ENCODE measurements at places on chromosomes 3 and 15.

DNA sequence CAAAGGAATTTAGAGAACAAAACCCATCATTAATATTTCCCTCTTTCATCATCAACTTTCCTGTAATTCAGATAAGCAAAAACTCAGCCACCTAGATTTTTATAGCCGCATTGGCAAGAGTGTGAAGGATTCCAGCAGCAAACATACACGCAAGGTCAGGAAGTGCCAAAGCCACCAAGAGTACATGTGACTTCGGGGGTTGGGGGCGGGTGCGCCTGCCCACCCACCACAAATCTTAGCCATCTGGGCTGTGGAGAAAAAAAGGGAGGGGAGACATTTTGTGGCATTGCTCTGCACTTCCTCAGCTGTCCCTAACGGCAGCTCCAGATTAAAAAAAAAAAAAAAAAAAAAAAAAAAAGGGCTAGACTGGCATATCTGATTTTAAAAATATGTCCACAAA, 148.4 kb downstream of the TNIK start:
- DNase-seq: no peak

DNA sequence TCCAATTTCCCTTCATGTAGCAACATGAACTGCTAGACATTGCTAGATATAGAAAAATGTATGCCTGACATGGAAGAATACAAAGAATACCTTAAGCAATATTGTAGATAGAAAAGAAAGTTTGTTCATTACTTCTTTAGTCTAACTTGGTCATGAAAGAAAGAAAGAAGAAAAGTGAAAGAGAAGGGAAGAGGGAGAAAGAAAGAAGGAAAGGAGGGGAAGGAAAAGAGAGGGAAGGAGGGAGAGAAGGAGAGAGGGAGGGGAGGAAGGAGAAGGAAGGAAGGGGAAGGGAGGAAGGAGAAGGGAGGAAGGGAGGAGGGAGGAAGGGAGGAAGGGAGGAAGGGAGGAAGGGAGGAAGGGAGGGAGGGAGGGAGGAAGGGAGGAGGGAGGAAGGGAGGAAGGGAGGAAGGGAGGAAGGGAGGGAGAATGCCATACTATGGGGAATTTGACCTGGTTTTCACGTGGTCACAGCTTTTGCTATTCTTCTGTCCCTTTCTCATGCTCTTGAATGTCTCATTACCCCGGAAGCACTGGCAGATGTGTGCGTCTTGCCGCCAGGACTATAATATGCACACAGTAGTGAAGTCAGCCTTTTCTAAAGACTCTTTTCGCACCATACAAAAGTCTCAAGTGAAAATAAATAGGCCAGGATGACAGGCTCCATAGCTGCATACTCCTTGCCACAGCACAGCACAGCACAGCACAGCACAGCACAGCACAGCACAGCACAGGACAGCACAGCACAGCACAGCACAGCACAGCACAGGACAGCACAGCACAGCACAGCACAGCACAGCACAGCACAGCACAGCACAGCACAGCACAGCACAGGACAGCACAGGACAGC, 78.2 kb downstream of the CHAC1 start:
- no peak for DNase-seq

- DNase-seq: no peak
Observed at GRCh38 chr3:51075221-51075775, 309.8 kb upstream of the MANF start.

DNA sequence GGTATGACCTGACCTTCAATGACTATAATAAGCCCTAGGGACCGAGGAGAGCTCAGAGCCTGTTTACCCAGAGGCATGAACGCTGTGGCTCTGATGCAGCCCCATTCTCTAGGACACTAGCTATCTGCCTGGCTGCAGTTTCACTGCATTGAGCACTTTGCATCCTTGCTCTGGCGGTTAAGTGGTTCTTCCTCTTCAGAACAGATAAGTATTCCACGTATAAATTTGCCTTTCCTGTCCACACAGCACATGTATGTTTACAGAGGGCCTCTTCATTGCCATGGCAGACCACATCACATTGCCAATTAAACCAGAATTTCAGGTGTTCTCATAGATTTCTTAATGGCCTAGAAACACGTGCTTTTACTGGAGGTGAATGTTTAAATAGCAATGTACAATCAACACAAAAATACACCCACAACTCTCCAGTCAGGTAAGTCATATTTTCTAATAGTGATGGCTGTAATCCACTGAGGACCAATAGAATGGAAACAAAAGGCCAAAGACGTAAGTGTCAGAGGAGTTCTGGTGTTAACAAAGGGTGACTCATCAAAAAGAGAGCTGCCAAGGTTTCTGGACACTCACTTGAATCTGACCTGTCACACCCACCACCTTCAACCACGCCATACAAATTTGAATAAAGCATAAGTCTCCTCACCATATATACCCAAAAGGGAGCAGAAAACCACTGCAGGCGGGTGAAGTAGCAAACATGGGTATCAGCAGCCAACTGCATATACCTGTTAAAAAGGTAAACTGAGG, 553.4 kb downstream of the OCA2 start:
- no peak for DNase-seq

GRCh38 chr3:93994056-93994455, 14.1 kb downstream of the ARL13B start:
- DNase-seq: no peak

DNA sequence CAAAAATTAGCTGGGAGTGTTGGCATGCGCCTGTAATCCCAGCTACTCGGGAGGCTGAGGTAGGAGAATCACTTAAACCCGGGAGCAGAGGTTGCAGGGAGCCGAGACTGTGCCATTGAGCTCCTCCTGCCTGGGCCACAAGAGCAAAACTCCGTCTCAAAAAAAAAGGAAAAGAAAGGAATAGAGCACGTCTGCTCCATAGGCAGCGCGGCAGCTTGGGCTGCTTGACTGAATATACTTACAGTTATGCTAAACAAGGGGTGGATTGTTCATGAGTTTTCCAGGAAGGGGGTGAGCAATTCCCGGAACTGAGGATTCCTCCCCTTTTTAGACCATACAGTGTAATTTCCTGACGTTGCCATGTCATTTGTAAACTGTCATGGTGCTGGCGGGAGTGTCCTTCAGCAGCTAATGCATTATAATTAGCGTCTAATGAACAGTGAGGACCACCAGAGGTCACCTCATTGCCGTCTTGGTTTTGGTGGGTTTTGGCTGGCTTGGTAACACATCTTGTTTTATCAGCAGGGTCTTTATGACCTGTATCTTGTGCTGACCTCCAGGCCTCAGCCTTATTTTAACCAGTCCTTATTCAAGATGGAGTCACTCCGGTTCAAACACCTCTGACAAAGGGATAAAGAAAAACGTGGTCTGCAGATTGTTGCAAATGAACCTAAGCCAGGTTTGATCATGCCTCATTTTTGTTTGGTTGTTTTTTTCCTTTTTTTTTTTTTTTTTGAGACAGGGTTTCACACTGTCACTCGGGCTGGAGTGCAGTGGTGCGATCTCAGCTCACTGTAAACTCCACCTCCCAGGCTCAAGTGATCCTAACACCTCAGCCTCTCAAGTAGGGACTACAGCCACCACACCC, 24.9 kb upstream of the SENP5 start:
- no peak for DNase-seq

DNA sequence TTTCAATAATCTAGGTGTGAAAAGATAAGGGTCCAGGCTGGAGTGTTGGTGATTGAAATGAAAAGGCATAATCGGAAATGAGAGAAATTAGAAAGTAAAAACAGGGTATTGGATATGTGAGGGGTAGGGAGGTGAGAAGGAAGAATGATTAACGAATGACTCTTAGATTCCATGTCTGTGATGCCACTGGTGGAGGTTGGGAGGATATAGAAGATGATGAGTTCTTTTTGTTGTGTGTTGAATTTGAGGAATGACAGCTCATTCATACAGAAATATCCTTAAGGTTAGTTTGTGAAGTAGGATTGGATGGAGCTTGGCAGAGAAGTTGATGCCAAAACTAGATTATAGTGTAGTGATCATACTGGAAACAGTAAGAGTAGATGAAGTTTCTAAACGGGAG, 72.2 kb upstream of the CCNL1 start:
- no peak for DNase-seq

DNA sequence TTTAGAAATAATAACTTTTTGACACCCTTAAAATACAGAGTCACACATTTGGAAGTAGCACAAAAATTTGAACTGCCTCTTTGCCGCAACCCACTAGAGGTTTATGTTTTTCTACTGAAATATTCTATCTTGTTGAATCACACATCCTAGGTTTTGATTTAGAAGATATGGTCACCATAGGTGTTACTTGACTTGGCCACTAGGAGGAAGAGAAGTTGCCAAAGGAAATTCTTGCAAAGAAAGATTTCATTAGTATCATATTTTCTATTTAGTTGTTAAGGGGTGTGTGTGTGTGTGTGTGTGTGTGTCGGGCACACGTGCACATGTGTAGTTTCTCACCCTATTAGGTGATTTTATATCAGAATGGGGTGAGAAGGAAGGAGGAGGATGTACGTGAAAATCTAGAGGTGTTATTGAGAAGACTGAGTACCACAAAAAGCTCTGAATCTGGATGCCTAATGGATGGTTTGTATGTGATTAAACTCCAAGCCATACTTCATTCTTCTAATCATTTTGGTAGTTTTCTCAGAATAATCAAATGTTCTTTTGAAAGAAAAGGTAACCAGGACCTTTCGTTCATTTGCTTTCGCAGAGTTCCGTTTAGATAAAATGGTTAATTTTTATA, 31.5 kb downstream of the ZFAND6 start:
- no peak for DNase-seq

DNA sequence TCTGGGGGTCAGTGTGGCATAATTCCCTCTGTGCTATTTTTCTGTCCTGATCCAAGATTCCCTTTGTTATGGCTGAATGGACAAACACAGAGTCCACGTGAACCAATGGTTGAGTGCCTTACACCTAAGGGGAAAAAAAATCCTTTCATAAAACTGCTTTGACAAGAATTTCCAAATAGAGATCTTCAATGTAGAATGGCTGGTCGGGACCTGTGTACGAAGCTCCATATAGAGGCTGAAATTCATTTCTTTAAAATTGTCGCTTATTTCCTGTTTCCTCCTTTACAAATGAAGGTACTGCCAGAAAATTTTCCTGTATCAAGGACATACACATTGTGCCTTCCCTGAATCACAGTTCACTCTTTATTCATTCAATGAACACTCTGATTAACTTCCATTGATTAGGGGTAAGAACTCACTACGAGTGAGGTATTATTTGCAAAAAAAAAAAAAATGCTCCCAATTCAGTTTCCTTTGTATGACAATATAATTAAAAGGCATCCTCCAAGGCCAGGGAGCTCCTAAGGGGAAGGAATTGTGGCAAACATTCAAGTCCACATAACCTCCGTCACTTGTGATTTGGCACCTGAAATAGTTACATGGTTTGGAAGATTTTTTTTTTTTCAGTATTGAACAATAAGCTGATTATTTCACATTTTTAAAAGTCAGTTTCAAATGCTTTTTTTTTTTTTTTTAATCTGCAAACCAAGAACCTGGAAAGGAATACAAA, 293.8 kb downstream of the MEX3B start:
- no peak for DNase-seq

- DNase-seq: no peak
Observed at GRCh38 chr3:127651516-127652172, 21.1 kb upstream of the ABTB1 start.

DNA sequence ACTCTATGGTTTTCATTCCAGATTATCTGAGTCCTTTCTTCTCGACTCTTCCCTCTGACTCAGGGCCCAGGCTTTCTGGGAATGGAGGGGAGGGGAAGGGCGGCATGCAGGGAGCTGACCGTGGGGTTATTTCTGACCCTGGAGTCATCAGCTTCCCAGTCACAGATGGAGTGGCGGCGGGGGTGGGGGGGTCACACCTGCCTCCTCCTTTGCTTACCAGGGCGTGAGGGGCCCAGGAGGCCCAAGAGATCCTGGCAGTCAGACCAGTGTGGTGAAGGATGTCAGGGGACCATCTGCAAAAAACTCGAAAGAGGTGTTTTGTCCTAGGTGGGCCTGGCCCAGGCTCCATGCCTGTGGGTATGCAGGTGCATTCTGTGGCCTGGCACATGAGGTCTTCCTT, 996 bp upstream of the XIRP1 start:
- DNase-seq: peak; percentile 72

DNA sequence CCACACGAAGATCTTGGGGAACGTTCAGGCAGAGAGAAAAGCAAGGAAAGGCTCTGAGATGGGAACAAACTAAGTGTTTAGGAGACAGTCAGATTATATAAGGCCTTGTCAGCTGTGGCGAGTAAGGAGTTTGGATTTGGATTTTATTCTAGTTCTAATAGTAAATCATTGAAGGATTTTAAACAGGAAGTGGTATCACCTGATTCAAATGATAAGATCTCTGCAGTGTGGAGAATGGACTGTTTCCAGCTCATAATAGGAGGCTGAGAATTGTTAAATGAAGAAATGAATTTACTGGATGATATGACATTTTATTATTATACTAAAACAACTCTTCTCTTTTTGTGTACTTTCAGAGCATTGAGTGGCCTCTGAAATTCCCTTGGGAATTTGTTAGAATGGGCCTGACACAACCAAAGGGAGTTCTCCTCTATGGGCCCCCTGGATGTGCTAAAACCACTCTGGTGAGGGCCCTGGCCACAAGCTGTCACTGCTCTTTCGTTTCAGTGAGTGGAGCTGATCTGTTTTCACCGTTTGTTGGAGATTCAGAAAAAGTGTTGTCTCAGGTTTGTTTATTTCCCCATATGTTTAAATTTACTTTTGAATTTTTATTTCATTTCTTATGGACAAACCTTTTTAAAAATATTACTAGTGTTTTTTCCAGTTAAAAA, 36.0 kb upstream of the GATM start:
- no peak for DNase-seq

GRCh38 chr3:49566312-49566711, 12.0 kb downstream of the BSN start:
- peak; percentile 23 for DNase-seq

Measured in AG20443 (cell line).